Posterior vena cava (tissue), 2 donors: ENCODE measurements at places on chromosomes 6 and 20. TPM values are rescaled to one million over a fixed set of nuclear protein-coding genes. Genes with fewer than 3 reads are reported as not detected.
A peak's percentile ranks its signal among the peaks of the same experiment; 100 is the strongest.

Gene FAM162B
- total RNA-seq, result 3.9 TPM

Gene SEC63
- total RNA-seq, result 116 TPM

Gene ECT2L
- not detected for total RNA-seq

- no peak for DNase-seq
Measured at GRCh38 chr6:56348578-56348977, 101.2 kb upstream of the COL21A1 start.

DNA sequence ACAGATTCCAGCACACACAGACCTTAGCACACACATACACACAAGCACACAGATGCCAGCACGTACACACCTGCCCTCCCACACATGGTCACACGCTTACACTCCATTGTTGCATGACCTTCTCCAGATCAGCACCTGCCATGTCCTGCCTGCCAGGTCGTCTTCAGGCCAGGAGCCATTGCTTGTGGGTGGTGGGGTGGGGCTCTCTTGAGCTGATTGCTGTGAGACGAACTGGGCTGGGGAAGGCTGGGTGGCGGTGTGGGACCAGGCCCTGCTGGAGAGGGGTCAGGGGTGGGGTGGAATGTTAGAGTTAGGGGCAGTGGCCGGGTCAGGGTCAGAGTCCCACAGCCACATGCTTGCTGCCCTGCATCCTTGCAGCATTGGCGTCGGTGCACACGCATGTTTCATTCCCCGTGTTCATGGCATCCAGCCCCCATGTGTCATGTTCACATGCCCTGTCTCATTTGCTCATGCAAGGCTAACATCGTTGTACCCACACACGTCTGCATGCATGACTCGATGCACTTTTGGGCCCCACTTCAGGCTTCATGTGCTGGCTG, 6.5 kb upstream of the NPBWR2 start:
- peak; percentile 57 for DNase-seq
